ENCODE measurements at places on chromosomes 1 and 21.
A peak's percentile ranks its signal among the peaks of the same experiment; 100 is the strongest.

GRCh38 chr1:83882906-83883305 lies 116.0 kb downstream of the TTLL7 start:
- no peak for DNase-seq

GRCh38 chr1:179825206-179825605 lies 52.4 kb downstream of the TOR1AIP2 start:
- no peak for DNase-seq

DNA sequence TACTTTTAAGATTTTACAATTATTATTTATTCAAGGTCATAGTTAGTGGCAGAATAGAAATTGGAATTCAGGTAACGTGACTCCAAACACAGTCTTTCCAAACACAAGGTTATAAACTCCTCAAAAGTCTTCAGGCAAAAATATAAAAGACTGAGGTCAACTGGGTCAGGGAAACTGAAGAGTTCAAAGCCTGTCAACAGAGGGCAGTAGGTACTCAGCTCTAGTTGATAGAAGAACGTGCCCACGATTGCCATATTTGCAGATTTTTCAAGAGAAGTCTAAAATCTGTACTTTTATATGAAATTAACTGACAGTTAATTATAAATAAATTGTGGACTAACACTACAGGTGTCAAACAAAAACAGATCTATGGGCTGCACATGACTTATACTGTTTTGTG lies 135.0 kb downstream of the LHX4 start:
- DNase-seq: no peak

- DNase-seq: no peak
Measured at GRCh38 chr1:201676197-201676596, 137.3 kb downstream of the NAV1 start.

GRCh38 chr1:207868251-207868773 lies 42.6 kb downstream of the CD34 start:
- no peak for DNase-seq

DNA sequence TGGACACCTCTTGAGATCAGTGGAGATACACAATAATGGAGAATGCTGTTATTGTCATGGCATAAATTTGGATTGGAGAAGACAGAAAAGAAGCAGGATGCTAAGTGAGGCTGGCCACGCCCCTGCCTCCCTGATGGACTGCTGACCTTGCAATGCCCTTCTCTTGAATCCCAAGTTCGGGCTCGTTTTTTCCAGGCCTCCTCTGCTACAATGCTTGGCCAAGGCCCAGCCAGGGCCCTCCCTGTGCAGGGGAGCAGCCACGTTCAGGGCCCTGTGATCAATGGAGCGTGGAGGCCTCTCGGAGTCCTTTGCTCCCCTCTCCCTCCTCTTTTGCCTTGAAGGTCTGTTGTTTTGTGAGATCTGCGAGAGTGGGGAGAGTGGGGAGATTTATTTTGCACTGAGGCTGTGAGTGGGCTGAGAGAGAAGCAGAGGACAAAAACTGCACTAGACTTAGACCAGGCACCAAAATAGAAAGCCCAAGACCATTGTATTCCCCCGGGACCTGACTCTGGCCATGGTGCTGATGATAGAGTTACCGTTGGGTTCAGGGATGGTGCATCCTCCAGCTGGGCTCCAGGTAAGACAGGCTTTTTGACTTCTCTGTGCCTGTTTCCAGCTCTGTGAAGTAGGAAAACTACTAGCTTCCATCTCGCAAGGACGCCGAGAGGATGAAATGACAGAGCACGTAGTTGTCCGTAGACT lies 268.6 kb downstream of the KAZN start:
- DNase-seq: no peak

DNA sequence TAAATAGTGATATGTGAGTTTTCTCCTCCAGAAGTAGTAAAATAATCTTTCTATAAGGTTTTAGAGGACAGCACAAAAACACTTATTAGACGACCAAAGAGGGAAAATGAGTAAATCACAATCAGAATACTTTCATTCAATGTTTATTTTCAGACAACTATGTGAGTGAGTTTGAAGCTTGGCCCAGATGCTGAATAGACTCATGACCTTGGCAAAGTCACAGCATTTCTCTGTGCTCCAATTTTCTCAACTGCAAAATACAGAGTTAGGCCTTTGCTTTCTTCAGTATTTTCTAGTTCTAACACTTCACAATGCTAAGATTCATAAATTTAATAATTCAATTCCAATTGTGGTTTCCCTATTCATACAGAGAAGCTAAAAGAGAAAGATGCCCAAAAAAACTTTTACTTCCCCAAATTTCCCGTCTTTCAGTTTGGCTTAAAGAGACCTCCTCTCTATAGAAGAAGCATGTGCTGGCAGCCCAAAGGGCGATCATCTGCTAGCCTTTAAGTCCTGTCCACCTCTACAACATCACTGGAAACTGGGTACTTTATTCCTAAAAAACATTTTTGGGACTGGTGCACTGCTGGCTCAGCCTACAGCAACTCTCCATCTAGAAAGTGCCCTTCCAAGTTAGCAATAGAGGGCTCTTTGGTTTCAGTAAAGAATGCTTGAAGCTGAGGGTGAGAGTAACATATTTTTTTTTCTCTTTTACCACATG lies 116.8 kb upstream of the GORAB start:
- DNase-seq: no peak

GRCh38 chr1:223750730-223751570 lies 38.6 kb downstream of the CAPN2 start:
- DNase-seq: no peak

GRCh38 chr1:8493916-8494540 lies 176.1 kb downstream of the SLC45A1 start:
- DNase-seq: no peak

- DNase-seq: no peak
Measured at GRCh38 chr1:20366463-20367115, 75.9 kb downstream of the VWA5B1 start.

DNA sequence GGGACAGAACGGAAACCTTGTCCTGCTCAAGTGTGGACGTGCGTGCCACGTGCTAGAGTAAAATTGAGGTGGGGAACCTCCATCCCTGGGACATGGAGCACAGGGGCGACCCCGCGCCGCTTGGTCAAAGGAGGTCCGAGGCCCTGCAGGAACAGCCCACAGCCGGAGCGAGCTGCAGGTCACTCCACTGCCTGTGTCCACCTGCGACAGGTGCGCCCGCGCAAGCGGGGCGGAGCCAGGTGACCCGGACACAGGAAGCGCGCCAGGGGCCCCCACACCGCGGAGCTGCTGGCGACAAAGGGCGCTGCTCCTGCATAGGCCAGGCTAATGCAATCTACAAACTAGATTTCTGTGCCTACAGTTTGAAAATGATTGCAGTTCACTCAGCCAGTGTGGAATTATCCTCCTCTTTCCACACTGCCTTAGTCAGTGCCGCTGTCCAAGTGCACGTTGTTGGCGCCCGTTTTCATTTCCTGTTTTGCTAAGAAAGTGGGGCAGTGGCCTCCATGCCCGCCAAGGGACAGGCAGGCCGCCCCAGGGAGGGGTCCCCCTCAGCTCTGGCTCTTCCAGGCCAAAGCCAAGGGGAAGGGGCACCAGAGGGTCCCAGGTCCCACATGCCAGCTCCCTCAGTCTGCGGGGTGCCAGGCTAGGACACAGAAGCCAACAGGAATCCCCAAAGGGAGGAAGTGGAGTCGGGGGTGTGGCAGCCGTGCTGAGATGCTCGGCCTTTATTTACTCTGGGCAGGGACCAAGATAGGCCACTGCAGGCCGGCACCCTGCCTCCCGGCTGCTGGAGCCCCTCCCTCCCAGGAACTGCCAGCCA lies 4.3 kb upstream of the NADK start:
- DNase-seq: no peak

- DNase-seq: no peak
Measured at GRCh38 chr1:222561656-222562055, 13.8 kb upstream of the HHIPL2 start.

DNA sequence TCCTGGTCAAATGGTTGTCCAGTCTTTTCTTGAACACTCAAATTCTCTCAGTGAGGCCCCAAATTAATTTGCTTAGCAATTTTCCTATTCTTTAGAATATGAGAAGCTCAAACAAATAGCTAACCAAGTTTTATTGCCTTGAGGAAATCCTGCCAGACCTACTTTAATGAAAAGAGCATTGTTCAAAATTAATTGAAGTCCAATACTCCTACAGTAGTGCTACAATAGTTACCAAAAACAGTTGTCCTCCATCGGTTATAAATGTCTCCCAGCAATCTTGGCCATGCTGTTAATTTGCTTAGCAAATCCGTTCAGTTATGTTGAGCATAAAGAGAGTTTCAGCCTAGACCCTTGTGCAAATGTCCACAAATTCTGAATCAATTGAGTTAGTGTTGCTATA lies 112.9 kb downstream of the MAB21L3 start:
- DNase-seq: no peak

DNA sequence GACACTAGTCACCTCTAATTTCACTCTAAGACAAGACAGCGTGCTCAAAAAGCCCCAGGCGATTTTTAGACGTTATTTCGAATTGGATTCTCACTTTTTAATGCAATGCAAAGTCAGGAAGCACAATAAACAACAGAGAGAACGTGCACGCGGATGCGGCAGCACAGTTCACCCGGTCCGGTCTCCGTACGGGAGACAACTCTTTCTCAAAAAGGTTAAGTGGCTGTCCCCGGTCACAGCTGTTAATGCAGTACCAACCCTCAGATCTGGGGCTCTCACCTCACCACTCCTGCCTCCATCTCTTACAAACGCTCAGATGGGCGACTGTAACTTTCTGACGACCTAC lies 1.2 kb downstream of the HP1BP3 start:
- DNase-seq: peak; percentile 0

DNA sequence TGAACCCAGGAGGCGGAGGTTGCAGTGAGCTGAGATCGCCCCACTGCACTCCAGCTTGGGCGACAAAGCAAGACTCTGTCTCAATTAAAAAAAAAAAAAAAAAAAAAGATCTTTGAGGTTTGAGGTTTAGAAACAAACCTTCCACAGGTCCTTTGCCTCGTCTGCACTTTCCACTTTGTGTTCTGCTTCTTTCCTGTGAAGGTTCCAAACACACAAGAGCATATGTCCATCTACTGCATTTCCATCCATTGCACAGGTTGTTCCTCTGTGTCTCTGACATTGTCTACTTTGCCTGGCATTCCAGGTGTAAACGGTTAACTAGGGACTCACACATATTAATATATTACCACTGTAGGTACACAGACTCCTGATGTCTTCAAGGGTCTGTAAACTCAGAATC lies 40.1 kb downstream of the DSTYK start:
- no peak for DNase-seq

- no peak for DNase-seq
Measured at GRCh38 chr1:51515312-51515960, 3.6 kb downstream of the EPS15 start.

GRCh38 chr21:19198801-19199200 lies 795.2 kb upstream of the TMPRSS15 start:
- no peak for DNase-seq

DNA sequence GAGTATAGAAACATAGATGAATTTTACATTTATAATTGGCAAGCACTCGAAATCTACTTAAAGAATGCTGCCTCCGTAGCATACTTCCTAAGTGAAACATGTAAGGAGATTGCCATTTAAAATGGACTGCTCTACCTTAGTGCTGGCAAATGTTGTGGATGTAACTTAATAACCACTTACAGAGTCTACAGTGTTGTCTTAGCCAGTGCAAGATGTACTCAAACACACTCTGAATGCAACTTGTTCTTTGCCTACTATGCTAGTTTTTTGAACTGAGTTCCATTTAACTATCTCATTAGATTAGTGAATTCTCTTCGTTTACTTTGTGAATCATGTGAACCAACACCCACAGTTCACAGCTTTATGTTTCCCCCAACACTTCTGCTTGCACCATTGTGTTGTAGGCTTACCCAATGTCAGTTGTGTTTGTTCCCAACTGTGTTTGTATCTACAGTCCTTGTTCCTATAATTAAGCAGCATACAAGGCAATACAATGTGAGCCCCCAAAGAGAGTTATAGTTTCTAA lies 345.5 kb upstream of the LYPLAL1 start:
- DNase-seq: no peak

GRCh38 chr1:233460692-233461091 lies 133.2 kb downstream of the MAP3K21 start:
- no peak for DNase-seq

- no peak for DNase-seq
Measured at GRCh38 chr1:42319128-42319851, 15.7 kb downstream of the FOXJ3 start.

DNA sequence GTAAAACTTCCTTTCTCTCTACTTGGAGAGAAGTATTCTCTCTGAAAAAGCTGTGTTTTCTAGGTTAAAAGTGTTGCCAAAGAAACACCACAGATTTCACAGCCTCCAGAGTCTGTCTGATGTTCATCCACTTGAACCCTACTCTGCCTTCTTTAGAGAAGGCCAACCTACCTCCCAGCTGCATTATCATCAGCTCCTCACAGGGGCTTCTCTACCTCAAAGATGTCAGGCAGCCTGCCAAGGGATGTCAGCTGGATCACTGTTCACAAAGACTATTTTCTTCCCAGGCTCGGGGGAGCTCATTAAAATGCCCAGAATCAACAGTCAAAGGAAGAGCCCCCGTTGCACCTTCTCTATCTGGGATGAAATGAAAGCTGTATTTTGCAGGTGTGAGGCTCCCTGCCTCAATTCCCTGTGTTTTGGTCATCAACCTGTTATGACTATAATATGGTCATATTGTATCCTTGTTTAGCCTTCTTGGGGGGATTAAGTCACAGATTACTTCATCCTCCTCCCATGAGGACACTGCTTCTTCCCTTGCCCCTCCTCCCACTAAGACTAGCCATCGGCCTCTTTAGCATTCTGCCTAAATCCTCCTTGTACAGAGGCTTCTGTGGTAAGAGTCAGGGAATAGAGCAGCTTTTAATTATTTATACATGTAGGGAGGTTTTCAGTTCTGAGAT lies 25.7 kb downstream of the ANGPTL7 start:
- no peak for DNase-seq

DNA sequence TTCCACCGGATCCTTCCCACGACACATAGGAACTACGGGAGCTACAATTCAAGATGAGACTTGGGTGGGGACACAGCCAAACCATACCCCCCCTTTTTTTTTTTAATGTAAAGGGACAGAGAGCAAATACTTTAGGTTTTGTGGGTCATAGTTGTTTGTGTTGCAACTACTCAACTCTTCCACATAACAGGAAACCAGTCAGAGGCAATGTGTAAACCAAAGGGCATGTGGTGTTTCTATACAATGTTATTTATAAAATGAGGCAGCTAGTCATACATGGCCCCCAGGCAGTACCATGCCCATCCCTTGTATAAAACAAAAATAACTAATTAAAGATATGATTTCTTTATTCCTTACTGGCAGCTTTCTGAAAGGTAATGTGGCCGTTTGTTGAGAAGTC lies 845.4 kb upstream of the ADAMTS5 start:
- no peak for DNase-seq

Data from stimulated activated CD8-positive, alpha-beta memory T cell treated with anti-CD3 and anti-CD28 coated beads, Interleukin-4, amount 100 ng/mL, for 1 hour (primary cell).